ENCODE measurements at places on chromosomes 3 and 15. TPM values are rescaled to one million over a fixed set of nuclear protein-coding genes. Genes with fewer than 3 reads are reported as not detected.

DNA sequence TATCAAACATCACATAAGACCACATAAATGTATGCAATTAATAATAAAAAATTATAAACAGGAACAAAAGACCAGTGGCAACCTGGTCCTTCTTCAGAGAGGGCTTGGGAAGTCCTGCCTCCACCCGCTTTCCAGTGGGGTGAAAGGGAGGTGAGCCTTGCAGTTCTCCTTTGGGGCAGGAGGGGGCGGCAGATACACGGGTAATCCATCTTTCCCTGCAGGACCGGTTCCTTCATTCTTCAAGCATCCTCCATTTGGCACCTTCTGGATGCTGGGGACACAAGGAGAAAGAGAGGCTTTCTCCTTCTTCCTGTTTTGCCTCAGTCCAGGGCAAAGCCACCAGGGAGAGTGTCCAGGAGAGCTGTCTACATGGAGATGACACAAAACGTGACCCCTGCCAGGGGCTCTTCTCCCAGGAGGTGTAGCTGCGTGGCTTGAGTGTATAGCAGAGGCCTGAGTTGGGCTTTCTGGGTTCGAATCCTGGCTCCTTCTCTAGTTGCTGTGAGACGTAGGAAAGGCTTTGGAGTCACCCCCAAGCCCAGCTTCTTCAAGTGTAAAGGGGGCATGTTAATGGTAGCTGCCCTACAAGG lies 23.2 kb downstream of the RPLP1 start:
- DNase-seq: peak; percentile 92

DNA sequence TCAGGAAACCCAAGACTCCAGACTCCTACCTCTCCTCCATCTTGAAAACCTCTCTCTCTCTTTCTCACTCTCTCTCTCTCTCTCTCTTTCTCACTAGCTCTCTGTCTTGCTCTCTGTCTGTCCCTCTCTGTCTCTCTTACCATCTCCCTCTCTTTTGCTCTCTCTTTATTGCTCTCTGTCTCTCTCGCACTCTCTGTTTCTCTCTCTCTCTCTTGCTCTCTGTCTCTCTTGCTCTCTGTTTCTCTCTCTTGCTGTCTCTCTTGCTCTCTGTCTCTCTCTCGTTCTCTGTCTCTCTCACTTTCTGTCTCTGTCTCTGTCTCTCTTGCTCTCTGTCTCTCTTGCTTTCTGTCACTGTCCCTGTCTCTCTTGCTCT lies 75.0 kb upstream of the NR2E3 start:
- no peak for DNase-seq

DNA sequence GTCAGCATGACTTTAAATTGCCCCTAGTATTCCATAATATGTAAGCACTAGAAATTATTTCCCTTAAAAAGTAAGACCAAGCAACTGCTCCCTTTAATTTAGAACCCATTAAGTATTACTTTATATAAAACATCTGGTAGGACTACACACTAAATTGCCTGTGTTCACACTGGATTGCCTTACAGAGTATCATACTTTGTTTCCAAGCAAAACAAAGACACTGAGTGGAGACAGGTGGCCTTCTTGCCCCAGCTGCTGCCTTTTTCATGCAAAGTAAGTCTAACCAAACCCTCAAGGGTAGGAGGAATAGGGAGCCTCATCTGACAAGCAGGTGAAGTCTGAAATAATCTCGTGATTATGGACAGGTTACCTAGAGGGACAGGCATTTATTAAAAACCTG lies 87.3 kb downstream of the PEX5L start:
- DNase-seq: no peak

- DNase-seq: no peak
Measured at GRCh38 chr15:58015565-58015964, 49.9 kb downstream of the ALDH1A2 start.

Gene AGBL1
- not detected for total RNA-seq

- DNase-seq: no peak
Measured at GRCh38 chr3:98598492-98598891, 5.1 kb upstream of the CPOX start.

Gene PRSS50
- total RNA-seq: 0.42 TPM

DNA sequence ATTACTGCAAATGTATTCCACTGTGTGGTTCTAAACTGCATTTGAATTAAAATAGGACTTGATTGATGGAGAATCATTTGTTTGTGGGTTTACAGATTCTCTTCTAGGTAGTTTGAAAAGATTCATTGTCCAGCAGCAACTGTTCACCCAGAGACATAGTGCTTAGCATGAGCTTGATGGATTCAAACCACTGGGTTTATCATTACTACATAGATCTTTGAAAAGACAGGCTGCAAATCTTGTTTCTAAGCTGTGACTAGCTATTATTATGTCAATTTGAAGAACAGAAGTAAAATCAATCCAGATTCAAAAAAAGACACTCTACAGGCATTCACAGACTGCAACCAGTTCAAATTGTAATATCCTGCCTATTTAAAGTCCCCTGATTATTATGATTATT lies 49.8 kb downstream of the MBNL1 start:
- no peak for DNase-seq

Gene CHRNB4
- total RNA-seq: not detected

- no peak for DNase-seq
Measured at GRCh38 chr15:88744548-88745020, 58.7 kb upstream of the ACAN start.

DNA sequence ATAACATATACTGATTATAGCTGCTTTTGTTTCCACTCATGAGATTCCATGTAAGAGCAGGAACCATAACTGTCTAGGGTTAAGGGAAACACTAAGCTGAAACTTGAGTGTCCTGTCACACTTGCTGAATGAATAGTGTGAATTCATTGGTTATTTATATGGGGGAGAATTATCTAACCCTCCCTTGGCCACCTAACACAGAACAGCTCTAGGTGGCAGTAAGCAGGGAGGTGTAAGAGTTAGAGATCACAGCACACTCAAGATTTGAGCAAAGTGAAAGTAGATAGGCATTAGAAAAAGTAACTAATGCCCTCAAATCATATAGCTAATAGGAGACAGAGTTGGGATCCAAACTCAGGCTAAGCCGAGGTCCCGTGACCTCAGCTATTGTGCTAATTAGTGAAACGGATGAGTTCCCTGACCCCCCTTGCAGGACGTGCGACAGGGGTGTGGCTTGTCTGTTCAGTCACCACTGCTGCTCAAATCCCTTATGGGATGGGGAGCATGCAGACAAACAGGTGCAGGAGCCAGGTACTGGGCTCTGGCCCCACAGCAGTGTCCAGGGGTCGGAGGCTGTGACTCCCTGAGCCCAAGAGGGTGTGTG lies 27.7 kb upstream of the ANO10 start:
- no peak for DNase-seq

- no peak for DNase-seq
Measured at GRCh38 chr3:179247289-179248015, 3.5 kb downstream of the KCNMB3 start.

DNA sequence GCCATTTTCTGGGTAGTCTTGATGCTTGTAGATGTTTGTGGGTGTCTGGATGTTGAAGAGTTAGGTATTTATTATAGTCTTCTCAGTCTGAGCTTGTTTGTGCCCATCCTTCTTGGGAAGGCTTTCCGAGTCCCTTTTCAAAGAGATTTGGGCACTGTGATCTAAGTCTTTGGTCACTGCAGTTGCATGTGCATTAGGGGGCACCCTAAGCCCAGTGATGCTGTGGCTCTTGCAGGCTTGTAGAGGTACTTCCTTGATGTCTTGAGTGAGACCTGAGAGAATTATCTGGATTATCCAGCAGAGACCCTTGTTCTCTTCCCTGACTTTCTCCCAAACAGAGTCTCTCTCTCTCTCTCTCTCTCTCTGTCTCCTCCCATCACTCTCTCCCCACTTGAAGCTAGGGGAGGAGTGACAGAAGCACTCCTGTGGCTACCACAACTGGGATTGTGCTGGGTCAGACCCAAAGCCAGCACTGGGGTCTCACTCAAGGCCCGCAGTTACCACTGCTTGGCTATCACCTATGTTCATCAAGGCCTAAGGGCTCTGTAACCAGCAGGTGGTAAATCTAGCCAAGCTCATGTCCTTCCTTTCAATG lies 68.5 kb downstream of the TMCO5A start:
- no peak for DNase-seq

DNA sequence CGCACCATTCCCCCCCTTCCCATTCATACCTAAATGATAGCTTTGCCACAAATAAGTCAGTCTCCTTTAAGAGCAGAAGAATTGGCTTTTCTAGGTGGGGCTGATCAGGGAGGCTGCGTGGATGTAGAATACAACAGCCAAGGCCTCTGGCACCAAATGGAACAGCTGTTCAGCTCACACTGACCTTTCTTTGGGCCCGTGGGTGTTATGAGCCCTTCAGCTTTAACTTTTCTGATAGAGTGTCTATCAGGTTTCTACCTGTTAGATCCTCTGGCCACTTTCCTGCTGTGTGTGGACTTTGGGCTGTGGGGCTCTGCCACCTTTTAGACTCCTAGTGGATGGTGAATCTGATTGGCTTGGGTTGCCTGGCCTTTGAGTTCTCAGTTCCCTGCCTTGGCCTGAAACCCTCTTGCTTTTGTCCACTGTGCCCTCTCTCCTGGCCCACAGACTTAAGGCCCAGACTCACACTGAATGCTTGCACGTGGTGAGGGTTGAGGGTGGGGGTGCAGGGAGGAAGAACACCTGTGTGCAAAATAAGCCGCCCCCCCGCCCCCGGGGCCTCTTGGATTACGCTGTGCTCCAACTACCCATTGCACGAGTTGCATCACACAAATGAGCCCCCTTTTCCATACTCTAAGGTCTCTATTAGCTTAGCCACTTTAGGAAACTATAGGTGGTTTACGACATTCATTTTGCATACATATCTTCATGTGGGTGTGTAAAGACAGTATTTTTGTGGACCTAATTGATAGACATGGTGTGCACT lies 1.3 kb upstream of the RFX7 start:
- DNase-seq: no peak

GRCh38 chr3:138348754-138349739 lies 668 bp downstream of the MRAS start:
- DNase-seq: no peak

GRCh38 chr3:58215317-58216025 lies 4.7 kb upstream of the DNASE1L3 start:
- DNase-seq: no peak

Gene FMN1
- 21.8 TPM for total RNA-seq

GRCh38 chr3:161403251-161403650 lies 31.9 kb upstream of the SPTSSB start:
- no peak for DNase-seq

DNA sequence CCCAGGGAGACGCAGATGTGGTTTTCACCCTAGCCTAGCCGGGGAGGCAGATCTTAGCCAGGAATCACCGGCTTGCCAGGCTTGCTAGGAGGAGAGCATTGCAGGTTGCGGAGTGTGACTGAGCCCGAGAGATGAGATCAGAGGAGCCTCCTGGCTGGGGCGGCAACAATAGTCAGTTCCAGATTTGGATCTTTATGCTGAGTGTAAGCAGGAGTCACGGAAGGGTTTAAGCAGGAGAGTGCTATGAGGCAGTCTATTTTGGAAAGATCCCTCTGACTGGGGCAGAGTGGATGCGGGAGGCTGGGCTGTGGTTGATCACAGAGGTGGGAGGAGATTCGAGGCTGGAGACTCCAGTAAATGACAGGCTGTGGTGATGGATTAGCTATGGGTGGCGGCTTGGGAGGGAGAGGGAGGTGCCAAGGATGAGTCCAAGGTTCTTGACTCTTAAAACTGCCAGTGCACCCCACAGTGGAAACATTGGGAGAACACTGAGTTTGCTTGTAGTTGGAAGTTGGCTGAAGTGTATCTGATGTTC lies 10.4 kb upstream of the BAHD1 start:
- no peak for DNase-seq

GRCh38 chr3:63679186-63679585 lies 26.7 kb downstream of the SNTN start:
- no peak for DNase-seq

DNA sequence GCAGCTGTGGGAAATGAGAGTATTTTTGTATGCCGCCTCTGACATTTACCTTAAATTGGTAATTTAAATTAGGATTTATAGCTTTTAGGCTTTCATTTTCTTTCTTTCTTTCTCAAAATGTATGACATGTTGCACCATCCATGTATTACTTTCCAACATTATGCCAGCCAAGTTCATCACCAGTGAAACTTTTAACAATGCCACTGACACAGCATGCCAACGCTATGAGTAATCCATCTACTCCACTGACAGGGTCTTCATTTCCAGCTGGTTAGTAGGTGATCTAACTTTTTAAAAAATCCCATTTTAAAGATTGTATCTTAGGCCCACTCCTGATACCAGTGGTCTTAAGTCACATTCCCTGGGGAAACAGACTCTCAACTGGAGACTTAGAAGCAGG lies 21.8 kb upstream of the CLDN16 start:
- no peak for DNase-seq

DNA sequence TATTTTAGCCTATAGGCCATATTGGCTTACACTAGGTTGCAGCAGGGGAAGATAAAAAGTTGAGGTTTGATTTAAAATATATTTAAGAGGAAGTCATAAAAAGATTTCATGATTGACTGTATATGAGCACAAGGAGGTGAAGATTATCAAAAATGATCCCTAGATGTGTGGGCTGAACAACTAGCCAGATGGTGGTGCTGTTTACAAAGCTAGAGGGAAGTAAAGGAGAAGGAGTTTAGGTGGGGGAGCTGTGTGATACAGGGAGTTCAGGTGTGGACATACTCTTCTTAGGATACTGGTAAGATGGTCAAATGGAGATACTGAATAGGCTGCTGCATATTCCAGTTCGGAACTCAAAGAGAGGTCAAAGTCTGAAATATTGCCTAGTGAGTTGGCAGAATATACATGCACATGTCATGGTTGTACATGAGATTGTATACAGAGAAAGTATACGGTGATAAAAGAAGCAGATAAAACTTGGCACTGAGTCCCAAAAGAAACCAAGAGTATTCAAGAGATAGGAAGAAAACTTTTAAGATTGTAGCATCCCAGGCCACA lies 727.8 kb downstream of the NLGN1 start:
- no peak for DNase-seq

GRCh38 chr3:165273411-165273810 lies 77.2 kb upstream of the SLITRK3 start:
- DNase-seq: no peak

- peak; percentile 37 for DNase-seq
Measured at GRCh38 chr15:81296673-81297072, 27.3 kb downstream of the STARD5 start.

Gene RFTN1
- 137 TPM for total RNA-seq

- DNase-seq: no peak
Measured at GRCh38 chr3:40321818-40322217, 12.3 kb downstream of the EIF1B start.

DNA sequence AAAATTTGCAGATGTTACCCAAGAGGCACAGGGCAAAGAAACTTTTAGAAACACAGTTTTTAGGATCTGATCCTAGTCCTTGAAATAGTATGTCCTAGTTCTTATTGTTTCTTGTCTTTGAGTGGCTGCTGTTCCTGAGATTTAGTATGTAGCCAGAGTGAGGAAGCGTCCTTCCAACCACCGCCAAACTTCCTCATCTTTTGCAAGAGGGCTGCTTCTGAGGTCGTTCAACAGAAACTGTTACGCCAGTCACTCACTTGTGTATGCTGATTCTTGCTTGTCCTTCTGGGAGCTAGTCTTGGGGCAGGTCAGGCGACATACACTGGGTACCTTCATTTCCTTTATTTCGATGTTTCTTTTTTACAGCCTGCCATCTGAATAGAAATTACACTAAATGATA lies 577.3 kb upstream of the ZNF717 start:
- DNase-seq: no peak

Gene NLGN1
- total RNA-seq: 21.6 TPM
